A549 treated with GW870086 at 1 μM for 4 hours (cell line): ENCODE measurements at places on chromosomes 7 and 10. TPM values are rescaled to one million over a fixed set of nuclear protein-coding genes. Genes with fewer than 3 reads are reported as not detected.

The ATRNL1 gene
- 0.14 to 0.28 TPM (median 0.18 TPM) in 4 of 5 replicates, not detected in the other for total RNA-seq

The ZNF503 gene
- total RNA-seq: 8.7 to 12.1 TPM (median 11.6 TPM) in 5 replicates

The NODAL gene
- total RNA-seq: not detected in 5 replicates

The PLAU gene
- 73.7 to 76.9 TPM (median 76.3 TPM) in 5 replicates for total RNA-seq
